ENCODE measurements at places on chromosomes 1 and 21.

- DNase-seq = no peak
Observed at GRCh38 chr21:45001134-45002095, 61.6 kb downstream of the SLX9 start.

DNA sequence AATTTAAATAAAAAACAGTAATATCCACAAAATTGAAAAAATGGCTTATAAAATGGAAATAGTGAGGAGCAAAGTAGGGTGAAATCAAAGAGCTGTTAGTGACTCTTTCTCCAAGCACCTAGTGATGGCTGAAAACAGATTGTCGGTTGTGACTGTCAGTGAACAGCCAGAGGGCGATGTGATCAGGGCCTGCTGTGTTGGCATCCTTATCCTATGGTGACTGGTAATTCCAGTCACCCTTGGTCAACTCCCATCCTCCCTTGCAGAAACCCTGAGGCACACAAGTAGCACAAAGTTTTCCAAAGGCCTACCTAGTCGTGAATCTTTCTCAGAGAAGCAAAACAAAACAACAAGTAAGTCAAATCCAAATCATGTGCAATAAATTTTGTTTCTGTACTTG, 599.8 kb upstream of the CXADR start:
- DNase-seq = no peak

GRCh38 chr1:205993068-205993467, 10.1 kb downstream of the RAB7B start:
- no peak for DNase-seq

DNA sequence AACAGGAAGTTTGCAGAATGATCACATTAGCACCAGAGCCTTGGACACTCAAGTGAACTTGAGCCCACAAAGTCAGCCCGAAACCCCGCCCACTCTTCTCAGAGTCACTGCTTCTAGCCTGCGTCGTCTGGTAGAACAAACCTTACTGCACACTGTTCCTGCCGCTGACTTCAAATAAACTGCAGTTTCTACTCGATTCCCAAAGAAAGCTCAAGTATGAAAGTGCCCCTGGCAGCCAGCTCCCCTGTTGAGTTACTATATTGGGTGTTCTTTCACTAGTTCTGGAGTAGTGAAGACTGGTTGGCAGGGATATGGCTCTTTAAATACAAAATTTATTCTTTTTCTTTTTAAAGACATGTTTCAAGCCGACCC, 164.7 kb downstream of the GALNT2 start:
- no peak for DNase-seq

DNA sequence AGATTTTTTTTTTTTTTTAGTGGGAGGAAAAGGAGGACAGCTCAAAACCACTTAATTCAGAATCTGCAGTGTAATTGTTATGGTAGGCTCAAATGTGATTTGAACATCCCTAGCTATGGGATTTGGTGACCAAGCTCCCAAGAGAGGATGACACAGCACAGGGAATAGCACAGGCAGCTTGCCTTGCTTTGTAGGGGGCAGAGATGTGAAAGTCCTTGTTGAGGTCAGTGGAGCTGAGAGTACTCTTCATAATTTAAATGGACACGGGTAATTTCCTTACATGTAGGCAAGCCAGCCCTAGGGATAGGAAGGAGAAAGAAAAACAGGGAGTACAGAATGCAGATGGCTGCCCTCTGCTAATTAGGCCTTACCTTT, 3.2 kb upstream of the UCK2 start:
- no peak for DNase-seq

Data from CD4-positive, alpha-beta T cell treated with Interleukin-6 at 100 ng/mL for 8 hours (primary cell).